ENCODE measurements at places on chromosomes 5 and 9.

GRCh38 chr5:58440901-58441460 lies 18.9 kb downstream of the PLK2 start:
- no peak for DNase-seq

DNA sequence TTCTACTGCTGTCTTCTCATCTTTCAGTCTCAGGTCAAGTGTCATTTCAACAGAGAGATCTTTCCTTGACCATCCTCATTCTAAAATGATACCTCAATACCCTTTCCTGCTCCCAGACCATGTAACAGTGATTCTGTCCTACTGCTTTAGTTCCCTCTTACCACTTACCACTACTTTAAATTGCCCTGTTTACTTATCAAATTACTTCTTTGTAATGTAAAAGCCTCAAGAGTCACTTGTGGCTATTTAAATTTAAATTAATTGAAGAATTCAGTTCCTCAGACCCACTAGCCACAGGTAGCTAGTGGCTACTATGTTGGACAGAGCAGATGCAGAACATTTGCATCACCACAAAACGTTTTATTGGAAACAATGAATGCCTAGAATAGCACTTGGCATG lies 217.3 kb downstream of the ADAMTS6 start:
- DNase-seq: no peak

DNA sequence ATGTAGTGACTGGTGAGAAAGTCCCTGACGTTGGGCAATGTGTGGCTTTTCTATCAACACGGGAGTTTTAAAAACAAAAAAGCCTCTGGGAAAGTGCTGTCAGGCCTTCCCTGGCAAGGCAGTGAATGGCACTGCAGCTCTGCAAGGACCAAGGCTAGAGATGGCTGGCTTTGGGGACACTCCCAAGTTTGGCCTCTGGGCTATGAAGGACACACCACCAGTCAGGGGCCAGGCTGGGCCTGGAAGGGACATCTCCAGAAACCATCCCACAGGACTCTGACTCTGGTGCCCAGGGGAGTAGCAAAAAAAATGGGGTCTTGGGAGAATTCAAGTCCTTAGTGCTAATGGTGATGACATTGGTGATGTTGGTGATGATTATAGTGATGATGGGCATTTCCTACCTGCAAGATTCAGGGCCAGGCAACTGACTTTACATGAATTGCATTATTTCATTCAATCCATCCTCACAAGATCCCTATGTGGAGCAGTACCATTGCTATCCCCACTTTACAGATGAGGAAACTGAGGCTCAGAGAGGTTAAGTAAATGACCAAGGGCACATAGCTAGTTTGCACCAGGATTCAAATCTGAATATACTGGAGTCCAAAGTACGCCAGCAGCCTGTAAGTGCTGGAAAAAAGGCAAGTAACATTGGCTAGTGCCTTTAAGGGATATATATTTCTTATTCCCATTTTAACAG lies 2.6 kb upstream of the PPARGC1B start:
- DNase-seq: no peak

DNA sequence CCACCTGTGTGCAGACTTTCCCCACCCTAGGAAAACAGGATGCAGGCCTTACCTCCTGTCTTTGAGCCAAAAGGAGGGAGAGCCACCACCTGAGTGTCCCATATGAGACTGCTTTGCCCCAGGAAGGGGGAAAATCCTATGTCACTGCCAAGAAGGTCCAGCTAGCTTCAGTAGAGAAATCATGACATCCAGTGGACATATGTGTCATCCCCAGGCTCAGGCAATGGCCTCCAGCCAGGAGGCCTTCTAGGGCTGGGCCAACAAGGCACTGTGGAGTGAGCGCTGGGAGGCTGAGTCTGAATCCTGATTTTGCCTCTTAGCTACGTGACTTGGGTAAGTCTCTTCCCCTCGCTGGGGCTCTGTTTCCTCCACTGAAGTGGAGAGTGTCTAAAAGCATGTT lies 60.2 kb downstream of the SMIM23 start:
- DNase-seq: no peak

DNA sequence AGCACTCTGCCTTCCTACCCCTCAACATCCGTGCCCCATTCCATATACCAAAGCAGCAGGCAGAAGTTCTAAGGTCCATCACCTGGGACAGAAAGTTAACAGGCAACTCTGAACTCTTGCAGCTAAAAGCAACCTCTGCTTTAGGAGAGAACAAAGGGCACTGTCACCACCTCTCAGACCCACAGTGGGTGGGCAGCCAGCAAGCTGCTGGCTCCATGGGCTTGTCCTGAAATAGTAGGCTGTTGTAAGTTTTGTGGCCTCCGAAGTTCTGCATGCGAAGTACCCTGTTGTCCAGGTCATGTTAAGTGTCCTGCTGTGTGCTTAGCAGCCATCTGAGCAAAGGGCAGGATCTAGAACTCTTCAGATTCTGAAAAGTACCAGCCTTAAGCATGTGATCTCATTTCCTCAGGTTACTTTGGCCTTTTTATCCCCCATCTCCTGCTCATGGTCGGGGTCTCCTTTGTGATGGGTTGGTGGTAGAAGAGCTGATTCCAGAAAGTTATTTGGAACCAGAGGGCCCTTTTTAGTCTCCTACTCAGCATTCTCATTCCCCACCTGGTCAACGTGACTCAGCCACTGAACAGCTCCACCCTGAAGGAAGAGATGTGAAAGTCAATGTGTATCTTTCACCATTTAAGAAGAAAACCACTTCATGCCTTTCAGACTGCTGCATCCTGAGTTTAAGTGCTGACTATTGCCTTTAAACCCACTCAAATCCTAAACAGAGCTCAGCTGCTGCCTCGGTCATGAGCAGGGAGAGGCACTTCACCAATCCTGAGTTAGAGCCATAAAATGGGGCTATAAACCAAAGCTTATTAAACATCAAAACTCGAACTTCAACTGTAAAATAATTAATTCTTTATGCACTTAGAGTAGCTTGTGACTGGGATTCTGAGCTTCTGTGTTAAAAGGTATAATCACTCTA lies 121.4 kb downstream of the DPYSL3 start:
- DNase-seq: no peak

DNA sequence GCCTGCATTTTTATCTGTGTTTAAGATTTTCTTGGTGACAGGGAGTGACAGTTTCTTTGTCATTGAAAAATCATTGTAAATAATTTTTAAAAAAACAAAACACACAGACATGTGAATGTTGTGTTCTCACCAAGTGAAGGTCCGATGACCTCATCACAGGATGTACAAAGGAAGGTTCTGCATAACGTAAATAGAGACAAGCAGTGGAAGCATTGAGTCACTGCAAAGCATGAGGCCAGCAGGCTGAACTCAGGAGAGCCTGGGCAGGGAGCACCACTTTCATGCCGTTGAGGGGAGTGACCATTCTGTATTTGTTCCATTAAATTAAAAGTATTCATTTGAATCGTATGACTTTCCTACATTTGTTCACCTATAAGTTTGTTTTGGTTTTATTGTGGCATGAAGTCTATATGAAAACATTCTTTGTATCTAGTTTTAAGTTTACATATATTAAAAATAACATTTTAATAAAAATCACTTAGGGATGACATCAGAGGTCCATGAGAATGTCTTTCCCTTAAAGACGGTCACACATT lies 70.4 kb upstream of the TLE1 start:
- DNase-seq: no peak

- DNase-seq: no peak
Observed at GRCh38 chr9:95406121-95406520, 88.6 kb upstream of the FANCC start.

DNA sequence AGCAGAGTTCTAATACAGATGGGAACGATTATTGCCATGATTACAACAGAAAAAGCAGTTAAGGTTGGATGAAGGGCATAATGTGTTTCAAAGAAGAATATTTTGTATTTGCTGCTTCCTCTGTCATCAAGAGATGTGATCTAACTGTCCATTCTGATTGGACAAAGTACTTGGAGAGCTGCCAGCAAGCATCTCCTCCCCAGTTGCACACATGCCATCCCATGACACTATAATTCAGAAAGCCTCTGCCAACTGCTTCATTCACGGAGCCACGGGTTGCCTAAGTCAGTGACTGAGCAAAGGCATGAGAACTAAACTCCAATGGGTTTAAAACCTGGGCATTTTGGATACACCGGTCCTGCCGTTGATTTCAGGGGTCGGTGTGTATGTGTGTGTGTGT lies 253.8 kb downstream of the CRB2 start:
- DNase-seq: no peak

DNA sequence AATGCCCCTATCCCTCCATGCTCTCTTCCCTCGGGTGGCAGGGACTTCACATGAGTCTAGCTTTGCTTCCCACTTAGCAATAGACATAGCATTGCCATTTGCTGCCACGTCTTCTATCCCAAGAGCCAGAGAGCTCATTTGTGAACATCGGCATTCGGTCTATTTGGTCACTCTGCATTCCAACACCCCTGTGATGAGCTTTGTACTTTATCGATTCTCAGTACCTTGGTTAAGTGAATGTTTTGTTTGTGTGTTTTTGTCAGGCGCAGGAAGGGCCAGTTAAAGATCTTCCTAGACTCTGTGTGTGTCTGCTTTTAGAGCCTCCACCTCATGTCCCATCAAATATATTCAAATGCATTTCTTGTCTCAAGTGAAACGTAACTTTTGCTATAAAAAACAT lies 141.7 kb downstream of the TARS1 start:
- no peak for DNase-seq

- DNase-seq: peak; percentile 62
Observed at GRCh38 chr5:136424835-136425584, 59.7 kb upstream of the TRPC7 start.

DNA sequence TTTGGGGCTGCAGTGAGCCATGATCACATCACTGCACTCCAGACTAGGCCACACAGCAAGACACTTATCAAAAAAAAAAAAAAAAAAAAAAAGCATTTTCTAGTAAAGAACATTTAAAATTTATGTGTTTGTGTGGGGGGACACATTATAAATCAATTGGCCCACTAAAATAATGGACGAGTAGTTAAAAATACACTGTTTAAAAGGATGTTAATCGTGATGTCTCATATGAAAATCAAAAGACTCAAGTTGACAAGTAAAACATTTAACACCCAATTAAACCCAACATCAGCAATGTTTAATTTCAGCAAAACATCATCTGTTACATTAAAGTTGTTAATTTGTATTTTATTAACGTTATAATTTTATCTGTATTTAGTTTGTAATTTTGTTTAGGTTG lies 152.3 kb downstream of the MAPKAP1 start:
- DNase-seq: no peak

DNA sequence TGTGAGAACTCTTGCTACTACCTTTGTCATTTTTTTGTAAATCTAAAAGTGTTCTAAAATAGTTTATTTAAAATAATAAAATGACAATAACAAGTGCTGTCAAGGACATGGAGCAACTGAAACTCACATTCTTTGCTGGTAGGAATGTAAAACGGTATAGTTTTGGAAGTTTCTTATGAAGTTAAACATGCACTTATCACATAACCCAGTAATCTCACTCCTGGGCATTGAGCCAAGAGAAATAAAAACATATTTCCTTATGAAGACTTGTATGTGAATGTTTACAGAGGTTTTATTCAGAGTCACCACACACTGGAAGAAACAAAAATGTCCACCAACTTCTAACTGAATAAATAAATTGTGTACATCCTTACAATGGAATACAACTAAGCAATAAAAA lies 46.0 kb upstream of the COL15A1 start:
- DNase-seq: no peak

GRCh38 chr9:103003689-103004088 lies 8.6 kb downstream of the CYLC2 start:
- no peak for DNase-seq

DNA sequence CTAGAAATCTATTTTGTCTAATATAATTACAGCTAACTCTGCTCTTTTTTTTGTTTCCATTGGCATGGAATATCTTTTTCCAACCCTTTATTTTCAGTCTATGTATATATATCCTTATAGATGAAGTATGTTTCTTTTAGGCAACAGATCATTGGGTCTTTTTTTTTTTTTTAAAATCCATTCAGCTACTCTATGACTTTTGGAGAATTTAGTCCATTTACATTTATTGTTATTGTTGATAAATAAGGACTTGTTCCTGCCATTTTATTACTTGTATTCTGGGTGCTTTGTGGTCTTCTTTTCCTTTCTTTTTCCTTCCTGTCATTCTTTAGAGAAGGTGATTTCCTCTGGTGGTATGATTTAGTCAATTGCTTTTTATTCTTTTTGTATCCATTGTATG lies 296.8 kb downstream of the SMARCA2 start:
- DNase-seq: no peak

DNA sequence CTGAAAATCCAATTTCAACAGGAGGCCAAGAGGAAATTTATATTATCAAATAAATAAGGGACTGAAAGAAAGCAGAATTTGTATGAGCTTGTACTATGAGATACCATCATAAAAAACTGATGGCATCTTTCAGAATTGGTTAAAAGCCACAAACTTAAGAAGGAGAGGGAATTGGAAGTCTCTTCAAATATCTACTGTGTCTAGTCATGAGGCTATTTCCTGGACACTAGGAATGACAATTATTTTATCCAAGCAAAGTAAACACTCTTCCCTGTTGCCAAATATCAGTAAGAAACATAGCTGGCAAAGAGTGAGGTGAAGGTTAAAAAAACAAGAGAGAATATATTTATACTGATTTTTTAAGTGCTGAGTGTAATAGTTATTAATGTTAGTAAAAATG lies 101.5 kb upstream of the ARRDC3 start:
- DNase-seq: no peak

DNA sequence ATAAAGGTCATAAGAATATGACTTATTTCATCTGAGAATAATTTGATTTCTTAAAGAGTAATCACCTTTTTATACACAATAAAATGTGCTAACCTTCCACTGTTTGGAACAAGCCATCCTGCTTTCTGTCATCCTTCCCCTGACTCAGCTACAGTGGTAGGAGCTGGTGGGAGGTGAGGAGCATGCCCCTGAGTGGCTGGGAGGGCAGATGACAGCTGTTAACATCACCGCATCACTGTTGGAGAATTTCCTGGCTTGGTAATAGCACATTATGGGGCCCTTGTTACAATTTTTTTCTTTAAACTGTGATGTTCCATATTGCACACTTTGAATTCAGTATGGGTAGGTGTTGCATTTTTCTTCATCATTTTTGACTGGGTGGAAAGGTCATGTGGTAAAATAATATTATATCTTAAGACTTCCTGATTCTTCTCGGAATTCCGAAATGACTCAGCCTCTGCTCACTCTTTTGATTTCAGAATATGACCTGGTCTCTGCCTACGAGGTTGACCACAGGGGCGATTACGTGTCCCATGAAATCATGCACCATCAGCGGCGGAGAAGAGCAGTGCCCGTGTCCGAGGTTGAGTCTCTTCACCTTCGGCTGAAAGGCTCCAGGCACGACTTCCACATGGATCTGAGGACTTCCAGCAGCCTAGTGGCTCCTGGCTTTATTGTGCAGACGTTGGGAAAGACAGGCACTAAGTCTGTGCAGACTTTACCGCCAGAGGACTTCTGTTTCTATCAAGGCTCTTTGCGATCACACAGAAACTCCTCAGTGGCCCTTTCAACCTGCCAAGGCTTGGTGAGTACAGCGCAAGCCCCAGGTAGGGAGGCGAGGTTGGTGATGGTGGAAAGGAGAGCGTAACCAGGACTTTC lies 5.8 kb downstream of the ADAMTS16 start:
- DNase-seq: no peak

GRCh38 chr9:223152-223551 lies 8.5 kb downstream of the DOCK8 start:
- no peak for DNase-seq
